Activated CD8-positive, alpha-beta T cell treated with anti-CD3 and anti-CD28 coated beads, Interleukin-2, amount 10 ng/mL, durations not matched to agents 7 days and 5 days (primary cell): ENCODE measurements at places on chromosomes 3 and 15. TPM values are rescaled to one million over a fixed set of nuclear protein-coding genes. Genes with fewer than 3 reads are reported as not detected.

Gene UROC1
- total RNA-seq: 0.13 TPM

Gene GPR62
- not detected for total RNA-seq

Gene TMEM44
- 9.9 TPM for total RNA-seq

Gene EFHB
- total RNA-seq: 0.44 TPM

Gene UBA7
- total RNA-seq: 208 TPM

Gene PDE8A
- total RNA-seq: 12.8 TPM

Gene CNTN6
- total RNA-seq: not detected

Gene GPR149
- not detected for total RNA-seq

Gene AMIGO3
- total RNA-seq: 2.0 TPM

- peaks cover 3% of the 10 kb centered on the region for H3K27me3 ChIP-seq
- H3K4me1 ChIP-seq: peaks cover 15% of the 10 kb centered on the region
Measured at GRCh38 chr3:136789976-136790375, 28.9 kb upstream of the SLC35G2 start.

DNA sequence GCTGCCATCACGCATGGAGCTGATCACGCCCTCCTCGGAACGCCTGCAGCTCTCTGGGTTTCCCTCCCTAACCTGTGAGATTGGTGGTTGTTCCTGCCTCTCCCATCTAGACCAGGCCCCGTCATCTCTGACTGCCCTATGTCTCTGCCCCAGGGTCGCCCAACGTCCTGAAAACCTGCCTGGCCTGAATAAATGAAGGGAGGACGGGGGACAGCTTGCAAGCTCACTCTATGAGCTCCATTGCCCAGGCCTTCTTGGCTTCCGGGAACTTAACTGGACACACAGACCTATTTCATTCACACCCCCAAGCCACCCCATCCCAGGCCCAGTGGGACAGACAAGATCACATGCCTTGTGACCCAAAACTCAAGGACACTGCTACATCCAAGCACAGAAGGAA is 274.2 kb downstream of the XXYLT1 start:
- H3K36me3 ChIP-seq: no peaks in the 10 kb centered on the region
- no peak overlapping the region for H3K4me3 ChIP-seq
- no peak overlapping the region for H3K27ac ChIP-seq
- no peak for DNase-seq

DNA sequence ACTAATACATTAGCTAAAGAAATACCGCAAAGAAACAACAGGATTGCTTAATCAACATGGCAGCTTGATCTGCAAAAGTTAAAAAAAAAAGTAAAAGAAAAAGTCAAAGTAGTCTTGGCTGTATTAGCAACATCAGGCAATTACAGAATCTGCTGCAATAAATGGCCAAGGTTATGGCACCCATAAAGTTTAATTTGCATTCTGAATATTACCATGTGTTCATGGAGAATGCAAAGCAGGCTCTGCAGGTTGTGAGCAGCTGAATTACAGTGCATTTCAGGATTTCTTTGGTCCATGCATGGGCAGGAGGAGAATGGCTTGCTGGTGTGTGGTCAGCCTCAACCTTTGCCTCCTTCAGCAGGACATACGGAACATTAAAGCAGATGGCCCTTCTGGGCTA is 199.1 kb upstream of the AZI2 start:
- H3K4me3 ChIP-seq: no peak overlapping the region
- no peak overlapping the region for H3K27ac ChIP-seq
- no peaks in the 10 kb centered on the region for H3K27me3 ChIP-seq
- DNase-seq: no peak
- H3K36me3 ChIP-seq: no peaks in the 10 kb centered on the region

DNA sequence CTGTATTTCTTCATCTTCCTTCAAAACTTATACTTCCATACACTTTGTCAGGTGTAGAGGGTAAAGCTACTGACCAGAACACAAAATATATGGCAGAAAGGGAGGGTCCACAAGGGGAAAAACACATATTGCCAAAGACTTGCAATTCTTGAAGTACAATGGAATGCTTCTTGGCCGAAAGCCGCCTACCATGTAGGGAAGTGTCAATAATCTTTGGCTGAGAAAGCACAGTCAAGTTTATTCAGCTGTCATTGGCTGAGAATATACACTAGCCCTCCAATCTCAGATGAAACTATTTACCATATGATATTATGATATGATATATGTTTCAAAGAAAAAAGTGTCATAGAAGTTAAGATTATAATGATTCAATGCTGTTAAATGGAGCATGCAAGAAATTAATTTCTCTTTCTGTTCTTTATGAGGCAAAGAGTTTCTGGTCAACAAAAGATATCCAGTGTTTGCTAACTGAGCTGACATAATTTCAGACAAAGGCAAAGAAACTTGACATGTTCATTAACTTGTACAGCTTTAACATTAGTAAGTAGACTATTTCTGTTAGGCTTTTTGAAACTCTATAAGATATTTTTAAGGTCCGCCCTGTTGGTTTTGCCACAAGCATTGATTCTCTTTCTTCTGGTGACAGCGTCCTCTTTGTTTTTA is 89.0 kb upstream of the LPP start:
- no peak overlapping the region for H3K27ac ChIP-seq
- peaks cover 31% of the 10 kb centered on the region for H3K4me1 ChIP-seq
- DNase-seq: no peak
- H3K36me3 ChIP-seq: peaks cover 8% of the 10 kb centered on the region
- no peaks in the 10 kb centered on the region for H3K27me3 ChIP-seq

DNA sequence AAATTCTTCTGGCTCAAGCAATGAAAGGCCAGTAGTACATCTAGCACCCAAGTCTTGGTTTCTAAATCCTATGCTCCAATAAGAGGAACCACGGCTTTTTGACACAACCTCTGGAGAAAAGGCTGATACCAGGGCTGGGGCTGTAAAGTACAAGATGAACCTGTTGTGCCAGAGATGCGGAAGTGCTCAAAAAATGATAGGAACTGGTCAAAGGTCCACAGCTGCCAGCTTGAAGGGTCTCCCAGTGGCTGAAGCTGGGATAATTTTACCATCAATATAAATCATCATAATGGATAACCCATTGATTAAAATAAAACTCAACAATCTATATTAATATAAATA is 558 bp upstream of the NCEH1 start:
- H3K27ac ChIP-seq: no peak overlapping the region
- peak overlapping the region; percentile 92 for H3K4me3 ChIP-seq
- peaks cover 3% of the 10 kb centered on the region for H3K27me3 ChIP-seq
- H3K36me3 ChIP-seq: no peaks in the 10 kb centered on the region
- no peak for DNase-seq

- H3K36me3 ChIP-seq: peaks cover 18% of the 10 kb centered on the region
- H3K4me3 ChIP-seq: no peak overlapping the region
- no peaks in the 10 kb centered on the region for H3K27me3 ChIP-seq
- DNase-seq: no peak
Measured at GRCh38 chr15:99580076-99580475, 14.3 kb downstream of the MEF2A start.

GRCh38 chr15:57691082-57691481 is 15.4 kb upstream of the POLR2M start:
- no peaks in the 10 kb centered on the region for H3K36me3 ChIP-seq
- no peak for DNase-seq
- no peaks in the 10 kb centered on the region for H3K27me3 ChIP-seq
- peaks cover 2% of the 10 kb centered on the region for H3K4me1 ChIP-seq
- no peak overlapping the region for H3K27ac ChIP-seq

- DNase-seq: no peak
- no peak overlapping the region for H3K27ac ChIP-seq
- no peaks in the 10 kb centered on the region for H3K36me3 ChIP-seq
- peaks cover 2% of the 10 kb centered on the region for H3K27me3 ChIP-seq
- no peak overlapping the region for H3K4me3 ChIP-seq
Measured at GRCh38 chr3:132159145-132159544, 124.3 kb upstream of the CPNE4 start.

GRCh38 chr3:125433091-125433534 is 58.0 kb upstream of the ZNF148 start:
- H3K27ac ChIP-seq: no peak overlapping the region
- no peak overlapping the region for H3K4me3 ChIP-seq
- DNase-seq: no peak
- H3K36me3 ChIP-seq: no peaks in the 10 kb centered on the region
- no peaks in the 10 kb centered on the region for H3K4me1 ChIP-seq
- peaks cover 3% of the 10 kb centered on the region for H3K27me3 ChIP-seq

GRCh38 chr3:707041-707440 is 385.8 kb upstream of the CNTN6 start:
- DNase-seq: no peak
- no peaks in the 10 kb centered on the region for H3K36me3 ChIP-seq
- no peaks in the 10 kb centered on the region for H3K4me1 ChIP-seq
- no peak overlapping the region for H3K27ac ChIP-seq
- no peaks in the 10 kb centered on the region for H3K27me3 ChIP-seq

GRCh38 chr3:14545251-14545635 is 5.1 kb upstream of the GRIP2 start:
- H3K4me3 ChIP-seq: no peak overlapping the region
- H3K27ac ChIP-seq: no peak overlapping the region
- peaks cover 18% of the 10 kb centered on the region for H3K27me3 ChIP-seq
- DNase-seq: no peak
- no peaks in the 10 kb centered on the region for H3K4me1 ChIP-seq
- no peaks in the 10 kb centered on the region for H3K36me3 ChIP-seq

GRCh38 chr3:45771831-45772230 is 24.5 kb downstream of the SLC6A20 start:
- peaks cover 49% of the 10 kb centered on the region for H3K27me3 ChIP-seq
- H3K4me1 ChIP-seq: peaks cover 20% of the 10 kb centered on the region
- H3K27ac ChIP-seq: no peak overlapping the region
- no peak overlapping the region for H3K4me3 ChIP-seq
- DNase-seq: no peak
- H3K36me3 ChIP-seq: no peaks in the 10 kb centered on the region

GRCh38 chr15:65631503-65631902 is 9.8 kb downstream of the SLC24A1 start:
- no peaks in the 10 kb centered on the region for H3K36me3 ChIP-seq
- H3K4me3 ChIP-seq: no peak overlapping the region
- no peak overlapping the region for H3K27ac ChIP-seq
- H3K4me1 ChIP-seq: peaks cover 16% of the 10 kb centered on the region
- no peak for DNase-seq
- H3K27me3 ChIP-seq: no peaks in the 10 kb centered on the region

GRCh38 chr15:77349666-77350065 is 70.2 kb downstream of the PEAK1 start:
- H3K4me3 ChIP-seq: no peak overlapping the region
- peaks cover 7% of the 10 kb centered on the region for H3K4me1 ChIP-seq
- H3K27ac ChIP-seq: no peak overlapping the region
- no peaks in the 10 kb centered on the region for H3K27me3 ChIP-seq

DNA sequence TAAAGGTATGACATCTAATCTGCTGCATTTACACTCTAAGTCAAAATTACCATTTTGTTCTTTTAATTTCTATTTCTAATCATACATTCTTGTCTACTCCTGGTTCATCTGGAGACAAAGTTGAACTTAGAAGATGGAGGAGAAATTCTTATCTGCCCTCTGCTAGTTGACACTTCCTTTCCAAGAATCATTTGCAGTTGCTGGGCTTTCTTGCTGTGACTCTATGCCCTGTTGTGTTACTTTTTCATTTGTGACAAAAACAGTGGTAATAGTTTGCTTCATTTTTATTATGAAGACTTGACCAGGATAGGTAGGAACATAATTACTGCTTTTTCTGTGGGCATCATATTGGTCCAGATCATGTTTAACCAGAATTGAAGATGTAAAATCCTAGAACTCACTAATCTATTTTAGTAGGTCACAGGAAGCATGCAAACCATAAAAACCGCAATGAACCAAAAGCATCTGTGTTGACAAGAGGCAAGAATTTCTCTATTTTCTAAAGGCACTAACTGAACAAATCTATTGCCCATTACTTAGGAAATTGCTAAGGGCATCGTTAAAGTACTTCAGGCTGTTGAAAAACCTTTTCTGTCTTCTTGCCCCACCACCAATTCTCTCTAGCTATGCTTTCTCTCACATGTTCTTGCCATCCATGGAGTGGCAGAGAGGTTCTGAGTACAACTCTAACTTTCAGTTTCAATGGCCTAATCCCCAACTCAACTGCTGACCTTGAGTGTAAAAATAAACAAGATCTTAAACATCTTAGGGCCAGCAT is 4.2 kb upstream of the CCR2 start:
- peak overlapping the region; percentile 91 for H3K27ac ChIP-seq
- no peaks in the 10 kb centered on the region for H3K27me3 ChIP-seq
- H3K36me3 ChIP-seq: peaks cover 56% of the 10 kb centered on the region

DNA sequence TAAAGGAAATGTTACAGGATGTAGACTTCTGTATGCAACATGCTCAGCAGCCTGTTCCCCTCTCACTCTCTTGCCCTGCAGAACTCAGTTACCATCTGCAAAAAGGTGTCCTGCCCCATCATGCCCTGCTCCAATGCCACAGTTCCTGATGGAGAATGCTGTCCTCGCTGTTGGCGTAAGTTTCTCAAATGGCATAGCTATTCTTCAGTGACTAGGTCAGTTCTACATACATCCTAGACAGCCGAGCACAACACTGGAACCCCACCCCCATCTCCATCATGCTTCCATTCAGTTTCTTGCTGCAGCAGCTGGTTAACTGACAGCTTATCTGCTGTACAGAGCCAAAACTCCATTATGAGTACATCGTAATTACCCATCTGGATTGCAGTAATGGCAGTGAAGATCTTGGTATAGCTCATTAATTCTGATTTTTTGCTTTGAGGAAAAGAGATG is 4.5 kb downstream of the THBS1 start:
- H3K27me3 ChIP-seq: peaks cover 28% of the 10 kb centered on the region
- H3K4me1 ChIP-seq: peaks cover 36% of the 10 kb centered on the region
- no peak overlapping the region for H3K27ac ChIP-seq
- no peak overlapping the region for H3K4me3 ChIP-seq
- no peak for DNase-seq
- H3K36me3 ChIP-seq: no peaks in the 10 kb centered on the region

GRCh38 chr3:185961675-185962232 is 23.9 kb upstream of the TRA2B start:
- peaks cover 5% of the 10 kb centered on the region for H3K27me3 ChIP-seq
- no peaks in the 10 kb centered on the region for H3K4me1 ChIP-seq
- no peak overlapping the region for H3K27ac ChIP-seq
- no peak for DNase-seq
- no peaks in the 10 kb centered on the region for H3K36me3 ChIP-seq

DNA sequence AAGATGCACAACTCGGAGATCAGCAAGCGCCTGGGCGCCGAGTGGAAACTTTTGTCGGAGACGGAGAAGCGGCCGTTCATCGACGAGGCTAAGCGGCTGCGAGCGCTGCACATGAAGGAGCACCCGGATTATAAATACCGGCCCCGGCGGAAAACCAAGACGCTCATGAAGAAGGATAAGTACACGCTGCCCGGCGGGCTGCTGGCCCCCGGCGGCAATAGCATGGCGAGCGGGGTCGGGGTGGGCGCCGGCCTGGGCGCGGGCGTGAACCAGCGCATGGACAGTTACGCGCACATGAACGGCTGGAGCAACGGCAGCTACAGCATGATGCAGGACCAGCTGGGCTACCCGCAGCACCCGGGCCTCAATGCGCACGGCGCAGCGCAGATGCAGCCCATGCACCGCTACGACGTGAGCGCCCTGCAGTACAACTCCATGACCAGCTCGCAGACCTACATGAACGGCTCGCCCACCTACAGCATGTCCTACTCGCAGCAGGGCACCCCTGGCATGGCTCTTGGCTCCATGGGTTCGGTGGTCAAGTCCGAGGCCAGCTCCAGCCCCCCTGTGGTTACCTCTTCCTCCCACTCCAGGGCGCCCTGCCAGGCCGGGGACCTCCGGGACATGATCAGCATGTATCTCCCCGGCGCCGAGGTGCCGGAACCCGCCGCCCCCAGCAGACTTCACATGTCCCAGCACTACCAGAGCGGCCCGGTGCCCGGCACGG is 991 bp downstream of the SOX2 start:
- no peak for DNase-seq
- H3K27me3 ChIP-seq: peaks cover 55% of the 10 kb centered on the region
- peak overlapping the region; percentile 53 for H3K27ac ChIP-seq
- no peak overlapping the region for H3K4me3 ChIP-seq
